Effector CD8-positive, alpha-beta T cell (primary cell): ENCODE measurements at places on chromosomes 6 and 20.

DNA sequence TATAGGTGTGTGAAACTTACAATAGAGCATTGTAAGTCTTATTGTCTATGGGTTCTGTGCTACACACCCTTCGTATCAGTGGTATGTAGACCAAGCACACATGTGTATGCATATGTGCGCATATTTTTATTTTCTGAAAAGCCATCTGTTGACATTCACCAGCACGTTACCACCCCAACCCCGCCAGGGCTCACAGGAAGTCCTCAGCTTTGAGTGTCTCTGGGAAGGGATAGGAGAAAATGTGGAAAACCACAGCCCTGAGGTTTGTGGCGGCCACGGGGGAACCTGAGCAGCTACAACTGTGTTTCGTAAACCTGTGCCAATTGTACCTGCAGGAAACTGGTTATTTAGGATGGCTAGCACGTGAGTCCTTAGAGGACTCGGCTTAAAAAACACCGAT lies 123.3 kb upstream of the PHACTR3 start:
- no peak for DNase-seq

- DNase-seq, result no peak
Observed at GRCh38 chr6:81572020-81572419, 180.5 kb downstream of the TENT5A start.

DNA sequence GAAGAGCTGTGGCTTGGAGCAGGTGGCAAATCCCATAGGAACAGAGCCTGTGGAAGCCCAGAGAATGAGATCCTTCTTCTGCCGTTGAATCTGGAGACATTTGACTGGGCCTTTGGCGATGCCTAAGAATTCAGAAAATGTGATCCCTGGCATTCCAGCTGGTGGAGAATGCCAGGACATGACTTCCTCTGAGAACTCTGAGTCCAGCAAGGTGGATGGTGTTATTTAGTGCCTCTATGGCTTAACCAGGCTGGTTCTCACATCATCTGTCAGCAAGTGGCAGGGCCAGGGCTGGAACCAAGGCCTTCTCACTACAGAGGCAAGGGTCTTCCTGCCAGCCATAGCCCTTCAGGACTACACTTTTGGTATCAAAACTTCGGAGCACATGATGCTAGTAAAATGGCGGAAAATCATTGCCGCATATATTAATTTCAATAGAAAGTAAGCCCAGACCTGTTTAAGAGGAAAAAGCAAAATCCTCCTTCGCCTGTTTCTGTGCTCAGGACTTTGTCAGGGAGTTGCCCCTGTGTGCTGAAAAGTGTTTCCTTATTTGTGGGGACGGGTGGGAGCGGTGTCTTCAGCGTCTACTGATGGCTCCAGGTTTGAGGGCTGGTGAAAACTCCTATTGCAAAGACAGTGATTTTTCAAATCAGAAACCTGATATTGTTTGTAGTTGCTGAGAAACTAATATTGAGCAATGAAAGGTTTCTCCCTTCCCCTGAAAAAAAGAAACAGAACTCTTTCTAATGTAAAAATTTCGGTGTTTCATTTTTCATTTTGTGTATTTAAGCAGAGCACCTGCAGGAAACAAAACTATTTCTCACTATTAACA lies 23.9 kb downstream of the DUSP22 start:
- no peak for DNase-seq

DNA sequence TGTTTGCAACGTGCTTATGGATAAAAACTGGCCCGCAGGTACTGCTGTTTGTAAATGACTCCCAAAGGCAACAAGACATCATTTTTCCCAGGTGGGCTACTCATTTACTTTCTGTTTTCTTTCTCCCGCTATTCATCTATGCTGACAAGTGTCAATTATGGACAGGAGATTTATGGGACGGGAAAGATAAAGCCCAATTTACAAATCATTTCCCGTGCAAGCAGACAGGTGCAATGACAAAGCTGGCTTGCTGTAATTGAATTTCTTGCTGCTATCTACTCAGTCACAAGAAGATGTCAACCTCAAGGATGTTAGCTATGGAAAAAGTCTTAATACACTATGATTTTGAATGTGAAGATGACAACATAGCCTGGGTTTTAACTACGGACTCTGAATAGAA lies 125.5 kb downstream of the EPHA7 start:
- no peak for DNase-seq

- no peak for DNase-seq
Observed at GRCh38 chr6:35363293-35363750, 21.0 kb downstream of the PPARD start.

DNA sequence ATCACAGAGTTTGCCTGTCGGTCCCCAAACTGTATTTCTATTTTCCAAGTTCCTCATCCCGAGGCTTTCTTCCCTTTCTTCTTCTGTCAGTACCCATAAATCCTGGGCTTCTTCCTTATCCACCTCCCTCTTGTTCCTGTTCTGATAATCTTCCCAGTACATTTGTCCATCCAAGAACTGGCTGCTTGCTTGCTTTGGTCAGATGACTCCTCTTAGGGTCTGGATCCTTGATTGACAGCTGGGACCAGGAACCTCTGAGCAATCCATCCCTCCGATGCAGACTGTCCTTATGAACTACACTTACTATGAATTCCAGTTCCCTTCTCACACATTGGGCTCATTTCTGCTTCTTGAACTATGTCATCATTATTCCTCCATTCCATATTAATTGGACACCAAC lies 275.3 kb upstream of the CITED2 start:
- DNase-seq, result no peak
